Naive thymus-derived CD4-positive, alpha-beta T cell (primary cell): ENCODE measurements at places on chromosomes 2 and 18. TPM values are rescaled to one million over a fixed set of nuclear protein-coding genes. Genes with fewer than 3 reads are reported as not detected.

- H3K27me3 ChIP-seq, result no peaks in the 10 kb centered on the region
- no peaks in the 10 kb centered on the region for H3K36me3 ChIP-seq
- H3K4me1 ChIP-seq, result no peaks in the 10 kb centered on the region
- no peak overlapping the region for H3K27ac ChIP-seq
- H3K4me3 ChIP-seq, result no peak overlapping the region
Observed at GRCh38 chr2:17373741-17374140, 144.5 kb downstream of the RAD51AP2 start.

GRCh38 chr2:172398440-172398839, 28.9 kb upstream of the ITGA6 start:
- no peaks in the 10 kb centered on the region for H3K36me3 ChIP-seq
- no peak overlapping the region for H3K4me3 ChIP-seq
- H3K4me1 ChIP-seq, result no peaks in the 10 kb centered on the region
- DNase-seq, result no peak

GRCh38 chr18:79786786-79787526, 10.8 kb upstream of the KCNG2 start:
- no peak overlapping the region for H3K27ac ChIP-seq
- H3K36me3 ChIP-seq, result no peaks in the 10 kb centered on the region
- no peaks in the 10 kb centered on the region for H3K27me3 ChIP-seq
- no peaks in the 10 kb centered on the region for H3K4me1 ChIP-seq

DNA sequence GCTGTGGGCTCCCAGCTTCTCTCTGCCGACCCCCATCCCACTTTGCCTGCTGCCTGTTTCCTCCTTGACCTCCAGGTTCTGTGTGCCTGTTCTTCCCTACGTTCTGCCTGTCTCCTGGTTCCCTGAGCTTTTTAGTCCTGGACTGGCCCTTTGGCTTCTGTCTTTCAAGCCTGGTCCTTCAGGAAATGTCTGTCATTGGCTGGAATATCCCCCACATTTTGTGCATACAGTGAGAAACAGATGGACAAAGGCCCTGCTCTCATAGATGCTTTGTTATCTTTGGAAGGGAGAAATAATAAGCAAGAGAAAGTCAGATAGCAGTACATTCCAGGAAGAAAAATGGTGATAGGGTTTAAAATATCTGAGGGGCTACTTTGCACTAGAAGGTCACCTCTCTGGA, 5.7 kb downstream of the MGAT5 start:
- H3K4me3 ChIP-seq, result no peak overlapping the region
- no peak for DNase-seq
- peaks cover 27% of the 10 kb centered on the region for H3K4me1 ChIP-seq
- no peaks in the 10 kb centered on the region for H3K36me3 ChIP-seq

- H3K4me3 ChIP-seq, result no peak overlapping the region
- H3K27ac ChIP-seq, result no peak overlapping the region
- no peaks in the 10 kb centered on the region for H3K27me3 ChIP-seq
- no peaks in the 10 kb centered on the region for H3K4me1 ChIP-seq
- DNase-seq, result no peak
Observed at GRCh38 chr2:47626664-47627063, 156.3 kb upstream of the MSH6 start.

DNA sequence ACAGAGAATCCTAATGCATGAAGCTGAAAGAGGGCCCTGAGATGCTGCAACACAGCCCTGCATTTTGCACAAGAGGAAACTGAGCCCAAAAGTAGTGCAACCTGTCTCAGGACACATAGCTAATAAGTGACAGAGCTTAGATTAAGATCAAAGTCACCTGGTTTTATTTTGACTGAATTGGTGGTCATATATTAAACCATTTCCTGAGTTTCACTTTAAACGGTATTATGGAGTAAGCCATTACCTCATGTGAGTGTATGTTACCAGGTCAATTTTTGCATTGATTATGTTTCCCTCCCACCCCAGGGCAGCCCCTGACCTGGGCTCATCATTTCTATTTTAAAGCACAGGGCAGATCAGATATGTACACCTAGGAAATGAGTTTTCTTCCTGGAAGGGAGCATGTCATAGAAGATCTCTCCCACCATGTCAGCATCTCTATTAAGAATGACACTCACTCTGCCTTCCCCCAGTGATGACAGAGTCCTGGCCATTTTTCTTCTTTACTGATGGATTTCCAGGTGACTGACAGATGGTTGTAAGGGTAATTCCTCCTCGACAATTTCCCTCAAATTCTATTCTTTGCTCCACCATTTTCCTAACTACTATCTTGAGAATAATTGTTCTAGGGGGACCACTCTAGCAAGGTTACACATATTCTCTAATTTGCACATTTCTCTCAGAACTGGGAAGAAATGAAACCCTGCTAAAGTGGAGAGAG, 441.3 kb upstream of the SLC14A2 start:
- no peak overlapping the region for H3K4me3 ChIP-seq
- no peaks in the 10 kb centered on the region for H3K36me3 ChIP-seq
- H3K4me1 ChIP-seq, result no peaks in the 10 kb centered on the region

- no peak for DNase-seq
- H3K4me1 ChIP-seq, result no peaks in the 10 kb centered on the region
- H3K27ac ChIP-seq, result no peak overlapping the region
- H3K36me3 ChIP-seq, result no peaks in the 10 kb centered on the region
Observed at GRCh38 chr18:9000733-9001132, 101.8 kb upstream of the NDUFV2 start.

- no peaks in the 10 kb centered on the region for H3K4me1 ChIP-seq
- no peak overlapping the region for H3K27ac ChIP-seq
- no peak overlapping the region for H3K4me3 ChIP-seq
- H3K27me3 ChIP-seq, result no peaks in the 10 kb centered on the region
- H3K36me3 ChIP-seq, result peaks cover 2% of the 10 kb centered on the region
- no peak for DNase-seq
Observed at GRCh38 chr18:79182047-79182713, 113.0 kb downstream of the ATP9B start.

- no peak for DNase-seq
- no peaks in the 10 kb centered on the region for H3K27me3 ChIP-seq
- no peaks in the 10 kb centered on the region for H3K36me3 ChIP-seq
- H3K27ac ChIP-seq, result no peak overlapping the region
- H3K4me1 ChIP-seq, result no peaks in the 10 kb centered on the region
- H3K4me3 ChIP-seq, result no peak overlapping the region
Observed at GRCh38 chr2:66515743-66516142, 80.8 kb downstream of the MEIS1 start.

- no peaks in the 10 kb centered on the region for H3K36me3 ChIP-seq
- DNase-seq, result no peak
- no peak overlapping the region for H3K4me3 ChIP-seq
- peaks cover 4% of the 10 kb centered on the region for H3K27me3 ChIP-seq
- no peaks in the 10 kb centered on the region for H3K4me1 ChIP-seq
Observed at GRCh38 chr18:48202006-48202348, 207.2 kb downstream of the ZBTB7C start.

GRCh38 chr2:221304916-221305315, 267.2 kb downstream of the EPHA4 start:
- H3K4me3 ChIP-seq, result no peak overlapping the region
- H3K4me1 ChIP-seq, result no peaks in the 10 kb centered on the region
- H3K27ac ChIP-seq, result no peak overlapping the region
- no peaks in the 10 kb centered on the region for H3K27me3 ChIP-seq
- H3K36me3 ChIP-seq, result no peaks in the 10 kb centered on the region
- no peak for DNase-seq

GRCh38 chr2:159300586-159300985, 14.1 kb upstream of the WDSUB1 start:
- no peak overlapping the region for H3K4me3 ChIP-seq
- no peak overlapping the region for H3K27ac ChIP-seq
- H3K27me3 ChIP-seq, result no peaks in the 10 kb centered on the region
- no peaks in the 10 kb centered on the region for H3K36me3 ChIP-seq
- no peak for DNase-seq

RGPD4 gene
- not detected for polyA plus RNA-seq

HOXD13 gene
- not detected for polyA plus RNA-seq

CAPN14 gene
- polyA plus RNA-seq, result 0.30 TPM

C1QL2 gene
- polyA plus RNA-seq, result not detected

TRIM43 gene
- polyA plus RNA-seq, result not detected

FSHR gene
- not detected for polyA plus RNA-seq

C2orf80 gene
- polyA plus RNA-seq, result not detected
